ENCODE measurements at places on chromosomes 4 and X.

DNA sequence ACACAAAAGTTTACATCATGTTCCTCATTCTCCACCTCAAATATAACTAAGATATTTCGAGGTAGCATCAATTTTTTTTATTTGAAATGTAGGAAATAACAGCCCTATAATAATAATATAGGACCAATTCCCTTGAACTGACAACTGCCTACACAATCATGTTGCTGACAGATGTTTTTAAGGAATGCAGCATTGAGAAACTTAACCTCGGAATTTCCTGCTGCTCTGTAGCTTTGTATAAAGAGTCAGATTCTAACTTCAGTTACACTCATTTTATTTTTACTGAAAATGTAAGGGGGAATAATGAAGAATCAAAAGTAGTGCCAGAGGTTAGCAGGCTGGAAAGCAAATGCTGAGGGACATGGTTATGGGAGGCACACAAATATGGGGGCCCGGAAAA is 235.8 kb downstream of the RBMX2 start:
- no peak for DNase-seq

- DNase-seq: no peak
Measured at GRCh38 chr4:16908377-16909021, 10.1 kb upstream of the LDB2 start.

DNA sequence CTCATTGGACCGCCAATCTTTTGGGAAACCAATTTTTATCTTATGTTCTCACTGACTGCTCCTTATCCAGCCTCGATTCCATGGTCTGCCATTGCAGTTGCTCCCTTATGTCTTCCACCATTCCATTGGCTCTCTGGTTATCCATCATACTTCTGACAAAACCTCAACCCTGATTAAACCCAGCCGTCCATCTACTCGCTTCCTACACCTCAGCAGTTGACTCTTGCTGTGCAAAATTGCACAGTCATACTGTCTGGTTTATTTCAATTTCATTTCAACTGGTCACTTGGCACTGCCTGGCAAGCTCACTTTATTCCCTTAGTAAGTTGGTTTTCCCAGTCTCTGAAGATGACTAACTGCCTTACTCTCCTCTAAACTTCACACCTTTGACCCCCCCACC is 26.2 kb downstream of the ARL9 start:
- DNase-seq: no peak

- peak; percentile 51 for DNase-seq
Measured at GRCh38 chrX:49155243-49155899, 7.2 kb upstream of the MAGIX start.

DNA sequence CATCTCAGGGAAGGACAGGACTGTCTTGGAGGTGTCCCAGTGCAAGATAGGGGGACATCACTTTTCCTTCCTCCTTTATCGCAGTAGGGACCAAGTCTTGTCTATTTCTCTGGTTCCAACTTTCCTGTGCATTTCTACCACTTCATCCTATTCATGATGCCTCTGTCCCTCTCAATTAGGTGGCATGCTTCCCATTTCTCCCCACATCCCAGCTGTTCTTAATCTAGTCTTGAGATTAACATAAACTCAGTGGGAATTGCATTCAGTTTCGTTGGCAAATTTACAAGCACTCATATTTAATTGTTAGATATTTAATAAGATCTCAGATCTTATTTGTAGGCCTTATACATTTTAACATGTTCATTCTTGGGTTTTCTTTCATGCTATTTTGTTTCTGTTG is 15.7 kb upstream of the ODAM start:
- DNase-seq: no peak

DNA sequence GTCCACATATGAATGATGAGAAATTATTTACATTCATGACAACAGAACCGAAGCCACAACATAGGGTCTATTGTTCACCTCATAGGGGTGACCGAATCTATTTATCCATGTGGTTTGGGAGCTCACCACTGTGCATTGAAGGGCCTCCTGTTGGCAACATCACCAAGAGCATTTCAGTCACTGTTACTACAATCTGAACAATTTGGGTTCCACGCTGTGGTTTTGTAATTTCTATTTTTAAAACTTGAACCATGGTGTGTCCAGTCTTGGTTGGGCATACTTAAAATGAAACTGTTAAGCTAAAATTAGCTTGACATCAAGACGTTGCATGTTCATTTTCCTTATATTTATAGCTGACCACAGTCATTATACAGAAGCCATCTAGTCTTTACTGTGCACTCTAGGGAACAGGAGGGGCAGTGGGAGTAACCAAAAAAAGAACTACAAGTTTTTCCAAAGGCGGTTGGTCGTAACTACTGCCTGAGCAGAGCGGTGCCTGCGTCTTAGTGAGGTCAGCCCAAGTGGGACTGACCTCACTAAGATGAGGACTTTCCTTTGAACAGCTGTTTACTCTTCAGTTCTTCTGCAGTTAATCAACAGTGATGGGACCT is 192.1 kb downstream of the SPRY1 start:
- no peak for DNase-seq

DNA sequence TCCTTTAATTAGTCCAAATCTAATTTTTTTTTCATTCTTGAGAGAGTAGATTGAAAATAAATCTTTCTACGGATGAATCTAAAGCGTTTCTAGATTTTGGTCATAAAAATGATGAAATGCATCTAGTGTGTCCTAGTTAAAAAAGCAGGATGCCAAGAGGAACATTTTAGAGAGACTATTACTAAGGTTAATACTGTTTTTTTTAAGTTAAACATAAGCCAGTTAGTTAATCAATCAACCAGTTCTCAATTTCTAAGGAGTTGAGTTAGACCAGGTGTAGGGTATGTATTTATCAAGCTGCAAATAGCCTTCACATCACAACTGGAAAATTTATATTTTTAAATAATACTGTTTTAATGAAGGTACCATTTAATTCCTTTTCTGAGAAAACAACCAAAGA is 679.5 kb upstream of the IGFBP7 start:
- DNase-seq: no peak

DNA sequence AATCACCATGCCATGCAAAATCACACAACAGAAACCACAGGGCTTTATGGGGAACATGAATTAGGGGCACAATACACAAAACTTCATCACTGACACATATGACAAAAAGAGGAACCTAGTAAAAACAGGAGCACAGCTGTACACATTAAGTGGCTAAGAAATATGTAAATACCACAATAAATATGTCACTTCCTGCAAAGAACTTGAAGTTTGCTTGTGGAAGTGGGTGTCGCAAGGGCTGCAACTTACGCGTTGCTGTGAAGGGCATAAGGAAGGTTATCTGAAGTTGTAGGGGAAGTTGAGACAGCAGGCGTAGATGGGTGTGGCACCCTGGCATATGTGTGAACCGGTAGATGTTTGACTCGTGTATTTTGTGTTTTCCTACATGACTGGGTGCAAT is 42.4 kb downstream of the CLCN4 start:
- no peak for DNase-seq

Data from H1 (cell line).